Smooth muscle cell of the coronary artery (primary cell): ENCODE measurements at places on chromosomes 6 and 20. TPM values are rescaled to one million over a fixed set of nuclear protein-coding genes. Genes with fewer than 3 reads are reported as not detected.

Gene TFEB
- total RNA-seq, result 2.6 and 6.3 TPM in 2 replicates

Gene HLA-DOA
- under 0.01 TPM in 1 of 2 replicates, not detected in the other for total RNA-seq

Gene SLC17A1
- total RNA-seq, result not detected in 2 replicates

Gene CST5
- total RNA-seq, result not detected in 2 replicates

Gene MUC21
- not detected in 2 replicates for total RNA-seq

Gene MUCL3
- not detected in 2 replicates for total RNA-seq

Gene TGM3
- not detected in 2 replicates for total RNA-seq

Gene RIPOR2
- total RNA-seq, result 0.23 TPM in 1 of 2 replicates, not detected in the other
